RWPE2 (cell line): ENCODE measurements at places on chromosomes 5 and 9.

- no peaks in the 10 kb centered on the region for H3K27me3 ChIP-seq
- no peaks in the 10 kb centered on the region for H3K4me1 ChIP-seq
- no peak overlapping the region for H3K27ac ChIP-seq
- H3K4me3 ChIP-seq = no peak overlapping the region
Measured at GRCh38 chr9:34948451-34948850, 9.6 kb upstream of the PHF24 start.

- peak overlapping the region; percentile 33 for H3K27ac ChIP-seq
- H3K27me3 ChIP-seq = no peaks in the 10 kb centered on the region
- peaks cover 9% of the 10 kb centered on the region for H3K4me1 ChIP-seq
- peaks cover 12% of the 10 kb centered on the region for H3K36me3 ChIP-seq
- no peak for DNase-seq
Measured at GRCh38 chr9:111661802-111662521, 557 bp downstream of the GNG10 start.

- H3K36me3 ChIP-seq = no peaks in the 10 kb centered on the region
- no peak overlapping the region for H3K4me3 ChIP-seq
- DNase-seq = no peak
- H3K27ac ChIP-seq = no peak overlapping the region
- no peaks in the 10 kb centered on the region for H3K4me1 ChIP-seq
- H3K27me3 ChIP-seq = no peaks in the 10 kb centered on the region
Measured at GRCh38 chr9:107982001-107982400, 492.4 kb upstream of the KLF4 start.

DNA sequence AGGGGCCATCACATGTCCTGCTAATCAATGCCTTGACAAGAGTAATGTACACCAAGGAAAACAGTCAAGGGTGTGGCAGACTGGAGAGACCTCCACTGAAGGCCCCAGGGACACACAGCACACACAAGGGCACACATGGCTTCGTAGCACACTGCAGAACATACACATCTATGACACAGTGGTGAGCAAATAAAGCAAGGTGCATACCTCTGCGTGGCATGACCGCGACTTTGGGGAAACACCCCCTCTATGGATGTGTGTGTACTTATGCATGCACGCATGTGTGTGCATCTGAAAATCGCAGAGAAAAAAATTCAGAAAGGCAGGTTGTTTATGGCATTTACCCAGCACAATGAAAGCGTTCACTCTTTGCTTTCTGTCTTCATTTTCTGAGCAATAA, 20.5 kb downstream of the SEMA4D start:
- peaks cover 14% of the 10 kb centered on the region for H3K4me1 ChIP-seq
- H3K36me3 ChIP-seq = no peaks in the 10 kb centered on the region
- no peaks in the 10 kb centered on the region for H3K27me3 ChIP-seq
- peak overlapping the region; percentile 79 for H3K27ac ChIP-seq
- no peak for DNase-seq

- no peak overlapping the region for H3K4me3 ChIP-seq
- no peaks in the 10 kb centered on the region for H3K27me3 ChIP-seq
- DNase-seq = no peak
- H3K36me3 ChIP-seq = 0 out of 2 replicates have a peak, but pooled peaks cover 4% of the 10 kb centered on the region
Measured at GRCh38 chr9:20838218-20838617, 154.2 kb downstream of the FOCAD start.

DNA sequence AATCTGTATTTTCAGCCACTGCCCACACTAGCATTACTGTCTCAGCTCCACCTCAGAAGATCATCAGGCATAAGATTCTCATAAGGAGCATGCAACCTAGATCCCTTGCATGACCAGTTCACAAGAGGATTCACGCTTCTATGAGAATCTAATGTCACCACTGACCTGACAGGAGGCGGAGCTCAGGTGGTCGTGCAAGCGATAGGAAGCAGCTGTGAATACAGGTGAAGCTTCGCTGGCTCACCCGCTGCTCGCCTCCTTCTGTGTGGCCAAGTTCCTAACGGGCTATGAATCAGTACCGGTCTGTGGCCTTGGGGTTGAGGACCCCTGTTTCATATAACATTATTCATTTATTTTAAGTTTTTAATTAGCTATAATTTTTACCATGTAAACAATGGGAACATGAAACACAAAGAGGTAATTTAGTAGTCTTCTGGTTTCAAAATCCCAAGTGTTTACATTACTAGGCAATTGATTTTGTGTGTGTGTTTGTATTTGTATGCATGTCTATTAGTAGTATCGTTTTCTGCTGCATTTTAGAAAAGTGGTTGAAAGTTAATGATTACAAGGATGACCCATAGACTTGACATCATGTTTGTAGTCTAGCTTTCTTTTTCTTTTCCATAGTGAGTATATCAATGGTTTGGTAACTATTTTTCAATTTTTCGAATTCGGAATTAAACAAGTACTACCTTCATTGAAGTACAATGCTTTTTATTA, 159.4 kb downstream of the TENT4A start:
- no peak overlapping the region for H3K27ac ChIP-seq
- H3K4me1 ChIP-seq = no peaks in the 10 kb centered on the region
- H3K4me3 ChIP-seq = no peak overlapping the region
